LHCN-M2 (cell line): ENCODE measurements at places on chromosomes 2 and 18.
A peak's percentile ranks its signal among the peaks of the same experiment; 100 is the strongest.

DNA sequence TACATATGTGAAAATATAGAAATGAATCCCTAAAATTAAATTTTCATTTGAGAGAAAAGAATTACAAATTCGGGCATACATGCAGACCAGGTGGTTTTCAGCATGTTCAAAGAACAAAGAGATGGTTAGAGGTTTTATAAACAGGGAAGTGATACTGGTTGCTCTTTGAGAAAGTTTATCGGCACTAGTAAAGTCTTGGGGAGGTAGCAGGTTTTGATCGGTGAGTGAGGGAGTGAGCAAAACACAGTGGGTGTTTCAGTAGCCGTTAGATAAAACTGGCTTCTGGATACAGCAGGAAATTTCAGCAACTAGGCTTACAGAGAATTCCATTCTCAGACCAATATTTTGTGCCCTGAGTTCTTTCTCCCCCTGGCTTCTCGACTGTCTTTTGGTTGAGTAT lies 51.1 kb downstream of the DSC3 start:
- DNase-seq = no peak

GRCh38 chr2:888211-888801 lies 62.3 kb upstream of the SNTG2 start:
- no peak for DNase-seq

GRCh38 chr18:67260841-67261240 lies 255.7 kb downstream of the DSEL start:
- peak; percentile 87 for DNase-seq

DNA sequence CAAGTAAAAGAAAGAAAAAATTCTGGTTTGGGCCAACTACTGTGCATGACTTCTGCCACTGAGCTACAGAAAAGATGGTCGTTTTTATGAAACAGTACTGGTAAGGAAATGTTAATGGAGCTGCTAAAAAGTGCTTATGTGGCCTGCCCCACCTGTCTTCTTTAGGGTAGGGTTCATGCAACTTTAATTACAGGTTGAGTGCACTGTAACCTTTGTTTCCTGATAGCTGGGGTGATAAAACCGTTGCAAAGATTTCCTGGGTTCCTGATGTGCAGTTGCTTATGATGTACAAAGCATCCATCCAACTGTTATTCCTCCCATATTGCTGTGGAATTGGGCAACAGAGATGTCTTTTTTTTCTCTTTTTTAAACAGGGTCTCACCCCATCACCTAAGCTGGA lies 34.3 kb upstream of the PUM2 start:
- DNase-seq = no peak

DNA sequence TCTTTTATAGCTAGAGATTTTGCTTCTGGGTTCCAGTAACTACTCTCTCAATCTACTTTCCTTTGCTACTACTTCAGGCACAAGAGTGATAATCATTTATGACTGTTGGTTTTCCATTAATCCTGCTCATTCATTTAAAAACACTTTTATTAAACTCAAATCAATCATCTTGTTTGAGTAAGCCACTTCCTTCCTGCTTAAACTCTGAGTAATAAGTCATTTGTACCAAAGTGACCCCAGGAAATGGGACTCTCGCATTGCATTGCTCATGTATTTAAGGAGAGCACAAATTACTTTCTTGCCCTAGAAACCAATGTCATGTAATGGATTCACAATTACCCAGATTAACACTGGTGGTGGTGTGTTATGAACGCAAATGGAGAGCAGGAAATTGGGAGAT lies 270.7 kb upstream of the HNMT start:
- DNase-seq = no peak

GRCh38 chr2:74368499-74368898 lies 11.6 kb downstream of the DCTN1 start:
- DNase-seq = no peak

DNA sequence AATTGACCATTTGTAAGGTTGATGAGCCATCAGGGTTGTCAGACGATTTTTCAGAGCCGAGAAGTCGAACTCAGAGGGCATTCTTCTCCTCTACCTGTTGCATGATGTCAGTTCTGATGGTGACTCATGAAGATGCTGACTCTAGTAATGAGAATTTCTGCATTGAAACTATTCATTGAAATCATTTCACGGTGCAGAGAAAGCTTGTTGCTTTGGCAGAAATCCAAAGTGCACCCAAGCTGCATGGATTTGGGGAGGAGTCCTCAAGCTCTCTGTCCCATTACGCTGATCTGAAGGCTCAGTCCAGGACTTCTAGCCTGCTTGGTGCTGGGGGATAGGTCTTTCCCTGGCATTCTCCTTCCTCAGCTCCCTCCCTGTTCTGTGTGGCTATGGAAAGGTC lies 125.7 kb upstream of the PXDN start:
- no peak for DNase-seq

- DNase-seq = no peak
Measured at GRCh38 chr18:33863912-33864311, 285.9 kb downstream of the ASXL3 start.

GRCh38 chr2:63049211-63049969 lies 1.2 kb upstream of the OTX1 start:
- no peak for DNase-seq

GRCh38 chr2:161273038-161273760 lies 35.0 kb upstream of the PSMD14 start:
- peak; percentile 52 for DNase-seq

DNA sequence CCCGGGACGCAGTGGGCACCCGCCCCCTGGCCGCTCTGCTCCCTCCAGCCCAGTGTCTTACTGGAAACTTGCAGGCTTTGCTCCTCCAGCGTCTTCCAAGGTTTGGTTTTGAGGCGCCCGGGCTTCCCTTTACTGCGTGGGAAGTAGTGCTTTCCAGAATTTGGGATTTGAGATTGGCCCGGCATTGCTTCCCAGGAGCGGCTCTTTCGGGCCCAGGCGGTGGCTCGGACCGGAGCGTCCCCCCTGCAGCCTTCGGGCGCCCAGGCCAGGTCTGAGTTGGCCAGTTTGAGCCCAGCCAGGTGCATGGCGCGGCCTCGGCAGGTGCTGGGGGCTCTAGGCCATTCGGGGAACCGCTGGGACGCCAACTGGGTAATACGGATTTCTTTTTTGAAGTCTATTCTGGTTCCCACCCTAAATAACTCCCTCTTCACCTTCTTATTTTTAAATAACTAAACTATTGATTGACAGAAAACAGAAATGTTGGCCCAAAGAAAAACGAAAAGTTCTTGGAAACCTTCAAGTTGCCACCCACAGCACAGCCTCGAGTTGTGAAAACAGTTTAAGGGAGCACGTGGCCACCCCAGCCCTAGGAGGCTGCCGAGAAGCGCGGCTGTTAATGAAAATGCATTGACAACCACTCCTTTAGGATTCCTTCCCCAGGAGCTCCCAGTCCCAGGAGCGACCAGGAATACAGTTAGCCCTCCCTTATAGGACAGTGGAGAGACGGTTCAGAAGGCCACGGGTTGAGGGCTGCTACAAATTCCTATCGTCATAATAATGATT lies 766 bp downstream of the SNTG2 start:
- DNase-seq = no peak

DNA sequence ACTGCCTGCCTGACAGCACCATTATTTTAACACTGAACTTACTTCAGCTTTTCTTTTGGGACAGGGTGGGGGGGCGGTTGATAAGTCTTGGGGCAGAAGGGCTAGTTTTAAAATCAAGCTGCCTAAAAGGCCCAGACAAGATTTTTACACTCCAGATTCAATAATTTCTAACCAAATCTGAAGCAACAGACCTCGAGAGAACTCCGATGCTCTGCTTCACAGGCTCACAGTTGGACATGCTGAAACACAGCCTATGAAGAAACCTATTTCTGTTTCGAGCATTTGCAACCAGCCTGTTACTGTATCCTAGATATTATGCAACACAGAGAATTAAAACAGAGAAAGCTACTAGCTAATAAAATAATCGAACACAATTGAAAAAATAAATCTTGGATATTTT lies 1.3 kb upstream of the MYT1L start:
- DNase-seq = no peak

DNA sequence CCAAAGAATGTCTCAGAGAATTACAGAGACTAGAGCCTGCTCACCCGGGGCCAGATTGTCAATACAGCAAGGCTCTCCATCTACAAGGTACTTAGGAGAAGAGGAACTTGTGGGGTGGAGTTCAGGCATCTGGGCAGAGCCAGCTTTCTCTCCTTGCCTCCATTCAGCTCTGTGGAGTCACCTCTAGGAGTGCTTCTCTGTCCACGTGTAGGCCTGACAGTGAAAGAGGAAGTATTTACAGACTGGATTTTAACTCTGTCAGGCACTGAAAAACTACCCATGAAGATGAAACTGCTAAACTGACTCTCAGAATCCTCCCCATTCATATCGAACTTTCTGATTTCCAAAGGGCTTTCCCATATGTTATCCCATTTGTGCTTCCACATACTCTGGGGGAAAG lies 315.6 kb downstream of the SETBP1 start:
- DNase-seq = no peak

- no peak for DNase-seq
Measured at GRCh38 chr2:158300394-158300793, 156.2 kb downstream of the CCDC148 start.

- no peak for DNase-seq
Measured at GRCh38 chr18:7146067-7146466, 28.5 kb upstream of the LAMA1 start.

DNA sequence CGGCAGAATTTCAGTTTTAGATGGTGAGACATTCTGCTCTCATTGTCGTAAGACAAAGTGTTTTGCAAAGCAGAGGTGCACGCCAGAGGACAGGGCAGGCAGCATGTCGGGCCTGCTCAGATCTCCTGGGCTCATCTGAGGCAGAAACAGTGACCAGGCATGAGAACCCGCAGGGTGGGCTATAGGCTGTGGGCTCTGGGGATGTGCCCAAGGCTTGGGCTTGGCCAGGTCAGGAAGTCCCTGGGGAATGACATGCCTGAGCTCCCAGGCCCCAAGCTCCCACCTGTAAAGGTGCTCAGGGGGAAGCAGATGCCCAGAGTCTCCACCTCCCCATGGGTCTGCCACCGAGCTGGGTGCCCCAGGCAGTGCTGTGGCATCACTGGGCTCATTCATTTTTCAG lies 35.3 kb downstream of the INHBB start:
- DNase-seq = no peak

DNA sequence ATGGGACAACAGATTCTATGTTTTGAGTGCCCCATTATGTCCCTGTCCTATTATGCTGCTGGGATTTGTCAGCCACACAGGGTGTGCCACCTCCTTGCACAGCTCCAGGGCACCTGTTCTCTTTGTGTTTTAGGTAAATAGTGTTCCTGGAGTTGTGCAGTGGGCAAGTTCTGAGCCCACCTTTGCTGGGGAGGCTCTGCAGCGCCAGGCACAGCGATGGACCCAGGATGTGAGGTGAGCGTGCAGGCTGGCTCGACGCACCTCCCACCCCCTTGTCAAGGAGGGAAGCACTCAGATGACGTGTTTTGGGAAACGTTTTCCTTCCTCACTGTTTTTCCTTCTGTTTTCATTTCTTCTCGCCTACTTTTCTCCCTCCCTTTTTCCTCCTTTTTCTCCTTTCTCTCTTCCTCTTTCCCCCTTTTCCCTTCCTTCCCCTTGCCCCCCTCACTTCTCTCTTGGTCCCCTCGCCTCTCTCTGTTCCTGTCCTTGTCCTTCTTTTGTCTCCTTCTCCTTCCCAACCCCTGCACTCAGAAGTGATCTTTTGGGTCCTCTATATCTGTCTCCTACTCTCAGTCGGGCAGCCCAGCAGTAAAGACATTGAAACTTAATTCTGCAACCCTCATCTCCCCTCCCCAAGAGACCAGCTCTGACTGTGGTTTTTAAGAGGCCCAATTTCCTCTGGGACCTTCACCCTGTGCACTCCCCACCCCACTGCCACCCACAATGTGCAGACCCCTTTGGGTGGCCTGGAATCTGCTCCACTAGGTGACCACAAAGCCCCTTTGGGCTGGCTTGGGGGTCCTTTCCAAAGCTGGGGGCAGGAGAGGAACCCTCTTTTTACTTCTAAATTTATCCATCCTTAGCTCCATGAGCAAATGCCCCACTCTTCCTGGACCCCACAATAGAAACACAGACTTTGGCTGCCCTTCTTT lies 104.0 kb downstream of the MCFD2 start:
- no peak for DNase-seq
